Stimulated activated CD4-positive, alpha-beta T cell treated with anti-CD3 and anti-CD28 coated beads, Interleukin-1b, Interleukin-23, amount 100 ng/mL, for 4 hours (primary cell): ENCODE measurements at places on chromosomes 6 and 20.

DNA sequence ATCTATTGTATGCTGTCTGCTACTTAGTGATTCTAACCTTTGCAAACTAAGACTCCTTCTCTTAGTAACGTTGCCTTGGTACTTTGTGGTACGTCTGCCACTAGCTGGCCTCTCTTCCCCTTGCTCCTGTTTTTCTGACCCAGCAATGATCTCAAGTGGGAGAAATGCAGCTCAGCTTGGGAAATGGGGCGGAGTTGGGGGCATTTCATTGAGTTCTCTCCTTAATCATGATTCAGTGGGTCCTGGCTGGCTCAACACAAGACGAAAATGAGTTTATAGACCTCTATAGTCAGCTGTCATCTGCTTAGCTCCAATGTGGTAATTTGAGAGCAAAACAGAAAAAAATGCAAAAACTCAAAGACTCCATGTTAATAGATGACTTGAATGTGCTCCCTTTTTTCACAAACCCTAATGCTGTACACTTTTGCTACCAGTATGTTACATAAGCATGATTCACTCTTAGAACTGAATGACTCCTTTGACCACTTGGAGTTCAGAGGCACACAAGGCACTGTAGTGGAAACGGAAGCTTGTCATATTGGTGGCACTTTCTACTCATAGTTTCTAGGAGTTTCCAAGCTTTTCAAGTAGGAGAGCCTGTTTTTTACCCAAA is 55.3 kb upstream of the SOX4 start:
- no peak for DNase-seq

- no peak for DNase-seq
These were observed 86.2 kb upstream of the NFATC2 start for GRCh38 chr20:51628533-51629398.

DNA sequence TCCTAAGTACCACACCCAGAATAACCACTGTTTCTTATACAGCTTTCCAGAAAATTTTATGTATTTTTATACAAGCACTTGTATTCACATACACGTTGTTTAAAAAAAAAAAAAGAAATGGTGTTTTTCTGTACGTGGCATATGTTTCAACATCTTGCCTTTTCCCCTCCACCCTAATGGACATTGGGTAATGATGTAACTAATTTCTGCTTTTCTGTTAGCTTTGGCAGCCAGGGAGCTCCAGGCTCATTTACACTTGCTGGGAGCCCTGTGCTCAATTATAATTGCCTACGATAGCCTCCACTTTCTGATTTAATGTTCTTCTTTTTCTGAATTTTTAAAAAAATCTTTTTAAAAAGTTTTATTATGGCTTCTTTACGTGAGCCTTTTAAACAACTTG is 352.4 kb downstream of the UTRN start:
- DNase-seq = no peak

DNA sequence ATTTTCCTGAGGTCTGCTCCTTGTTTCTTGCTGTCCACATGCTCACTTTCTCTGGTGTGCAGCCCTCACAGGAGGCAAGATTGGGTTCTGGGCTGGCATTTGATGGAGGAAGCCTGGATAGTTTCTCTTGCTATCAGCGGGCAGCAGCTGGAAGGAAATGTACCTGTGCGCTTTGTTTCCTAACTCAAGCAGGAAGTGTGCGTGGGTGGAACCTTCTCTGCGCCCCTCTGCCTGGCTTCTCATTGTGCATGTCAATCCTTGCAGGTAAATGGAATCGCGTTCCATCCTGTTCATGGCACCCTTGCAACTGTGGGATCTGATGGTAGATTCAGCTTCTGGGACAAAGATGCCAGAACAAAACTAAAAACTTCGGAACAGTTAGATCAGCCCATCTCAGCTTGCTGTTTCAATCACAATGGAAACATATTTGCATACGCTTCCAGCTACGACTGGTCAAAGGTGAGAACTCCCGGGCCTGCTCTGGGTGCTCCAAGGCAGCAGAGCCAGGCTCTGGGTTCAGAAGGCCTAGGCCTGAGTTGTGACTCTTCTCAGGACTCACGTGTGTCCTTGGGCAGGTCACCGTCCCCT is 16.8 kb upstream of the RBM38 start:
- DNase-seq = no peak

DNA sequence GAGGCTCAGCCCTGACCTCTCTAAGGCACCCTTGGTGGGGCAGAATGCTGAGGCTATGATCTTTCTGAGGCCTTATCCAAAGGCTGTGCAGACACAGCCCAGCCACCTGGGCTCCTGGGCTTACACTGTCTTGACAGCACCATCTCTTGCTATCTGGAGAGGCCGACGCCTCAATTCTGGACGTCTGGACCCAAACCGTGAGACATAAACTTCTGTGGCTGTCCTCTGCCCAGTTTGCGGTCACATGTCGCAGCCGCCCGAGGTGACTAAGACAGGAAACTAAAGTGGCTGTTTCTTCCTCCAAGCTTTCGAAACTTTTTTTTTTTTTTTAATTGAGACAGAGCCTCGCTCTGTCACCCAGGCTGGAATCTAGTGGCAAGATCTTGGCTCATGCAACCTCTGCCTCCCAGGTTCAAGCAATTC is 49.3 kb downstream of the PRR18 start:
- DNase-seq = peak; percentile 22
